Thyroid gland (tissue), 4 donors: ENCODE measurements at places on chromosomes 1 and 21. TPM values are rescaled to one million over a fixed set of nuclear protein-coding genes. Genes with fewer than 3 reads are reported as not detected.

- no peak for DNase-seq
These were observed 8.8 kb upstream of the ZBTB48 start for GRCh38 chr1:6570987-6571386.

GRCh38 chr1:119651133-119651532 is 3.1 kb upstream of the ZNF697 start:
- no peak for DNase-seq

LDLRAP1 gene
- total RNA-seq, result 40.9 TPM

- DNase-seq, result peak; percentile 81
These were observed 14.9 kb downstream of the MAP7D1 start for GRCh38 chr1:36170643-36171412.

DNA sequence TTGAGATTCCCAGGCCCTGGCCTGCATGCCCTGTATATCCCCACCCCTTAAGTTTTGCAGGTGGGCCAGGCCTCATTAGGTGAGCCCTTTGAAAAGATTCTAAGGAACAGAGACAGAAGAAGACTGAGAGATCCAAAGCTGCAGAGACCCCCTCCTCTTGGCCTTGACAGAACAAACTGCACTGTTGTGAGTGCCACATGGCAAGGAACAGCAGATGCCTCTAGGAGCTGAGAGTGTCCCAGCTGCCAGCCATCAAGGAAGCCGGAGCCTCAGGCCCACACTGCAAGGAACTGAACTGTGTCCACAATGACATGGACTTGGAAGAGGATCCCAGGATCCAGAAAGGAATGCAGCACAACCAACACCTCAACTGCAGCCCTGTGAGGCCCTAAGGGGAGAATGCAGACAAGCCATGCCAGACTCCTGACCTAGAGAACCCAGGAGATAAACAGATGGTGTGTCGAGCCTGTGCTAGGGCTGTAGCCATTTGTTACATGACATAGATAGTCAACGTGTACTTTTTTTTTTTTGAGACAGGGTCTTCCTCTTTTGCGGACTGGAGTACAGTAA is 182.7 kb downstream of the AJAP1 start:
- no peak for DNase-seq

CAMK1G gene
- not detected for total RNA-seq

DNA sequence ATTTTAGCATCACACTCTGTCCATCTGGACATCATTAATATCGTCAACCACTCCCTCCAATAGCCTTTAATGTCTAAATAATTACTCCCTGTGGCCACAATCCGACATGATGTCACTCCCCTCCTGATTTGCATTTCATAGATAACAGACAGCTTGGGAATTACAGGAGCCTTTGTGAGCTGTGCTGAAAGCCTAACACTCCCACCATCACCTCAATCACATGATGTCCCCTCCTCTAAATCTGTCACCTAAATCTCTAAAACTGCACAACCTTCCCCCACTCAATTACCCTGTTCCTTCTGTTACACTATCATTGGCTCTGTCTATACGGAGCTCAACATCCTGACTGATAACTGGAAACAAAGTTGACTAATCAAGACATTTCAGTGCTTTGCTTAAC is 14.3 kb downstream of the NHLH2 start:
- no peak for DNase-seq

DNA sequence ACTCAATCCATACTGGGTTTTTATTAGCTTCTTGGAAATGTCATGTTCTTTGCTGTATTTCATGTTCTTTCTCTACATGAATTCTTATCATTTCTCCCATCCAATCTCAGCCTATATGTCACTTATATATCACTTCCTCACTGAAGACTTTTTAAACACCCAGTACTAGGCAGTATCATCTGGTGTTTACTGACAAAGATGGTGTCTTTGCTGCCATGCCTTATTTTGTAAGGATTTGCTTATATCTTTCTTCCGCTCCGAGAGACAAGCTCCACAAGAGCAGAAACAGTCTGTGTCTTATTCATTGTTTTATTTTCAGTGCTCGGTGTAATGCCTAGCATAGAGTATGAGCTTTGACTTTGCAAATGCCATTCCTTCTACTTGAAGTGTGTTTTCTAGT is 30.2 kb downstream of the F13B start:
- no peak for DNase-seq

DNA sequence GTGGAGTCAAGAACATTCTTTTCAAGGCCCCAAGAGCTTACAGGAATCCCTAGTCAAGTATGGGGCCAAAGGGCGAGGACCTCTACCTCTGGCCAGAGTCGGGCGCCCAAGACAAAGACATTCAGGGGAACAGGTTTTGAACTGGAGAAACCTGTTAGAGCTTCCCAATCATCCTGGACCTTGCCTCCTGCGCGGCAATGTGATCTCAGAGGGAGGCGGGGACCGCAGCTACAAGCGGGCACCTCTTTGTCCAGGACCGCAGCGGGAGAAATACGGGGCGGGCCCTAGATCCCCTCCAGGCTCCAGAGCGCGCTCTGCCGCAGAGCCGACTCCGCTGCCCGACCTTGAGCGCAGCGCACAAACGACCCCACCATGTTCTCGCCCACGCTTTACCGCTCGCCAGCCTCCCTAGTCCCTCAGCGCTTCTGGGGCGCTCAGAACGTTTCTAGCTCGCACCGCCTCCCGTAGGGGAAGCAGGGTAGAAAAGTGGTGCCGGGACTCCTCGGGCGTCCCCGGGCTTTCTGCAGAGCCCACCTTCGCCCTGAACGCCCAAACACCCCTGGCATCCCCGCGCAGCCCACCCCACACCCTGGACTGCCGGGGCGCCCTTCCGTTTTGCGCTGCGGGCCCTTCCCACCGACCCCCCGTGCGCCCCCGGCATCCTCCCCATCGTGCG is 28.1 kb downstream of the RABIF start:
- DNase-seq, result peak; percentile 56

DNA sequence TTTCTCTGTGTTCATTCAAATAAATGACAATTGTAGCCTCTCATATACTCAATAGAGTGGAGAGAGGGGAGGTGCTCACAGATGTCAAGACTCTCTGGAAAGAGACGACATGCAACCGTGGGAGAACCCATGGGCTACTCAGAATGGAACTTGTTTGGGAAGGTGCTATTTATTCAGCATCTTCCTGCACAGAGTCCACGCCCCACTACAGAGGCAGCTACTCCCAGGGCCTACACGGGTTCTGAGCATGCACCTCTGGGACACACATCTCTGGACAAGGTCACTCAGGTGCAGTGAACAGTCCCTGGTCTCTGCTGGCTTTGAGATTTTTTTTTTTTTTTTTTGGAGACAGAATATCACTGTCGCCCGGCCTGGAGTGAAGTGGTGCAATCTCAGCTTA is 64.1 kb downstream of the NID1 start:
- peak; percentile 65 for DNase-seq

DNA sequence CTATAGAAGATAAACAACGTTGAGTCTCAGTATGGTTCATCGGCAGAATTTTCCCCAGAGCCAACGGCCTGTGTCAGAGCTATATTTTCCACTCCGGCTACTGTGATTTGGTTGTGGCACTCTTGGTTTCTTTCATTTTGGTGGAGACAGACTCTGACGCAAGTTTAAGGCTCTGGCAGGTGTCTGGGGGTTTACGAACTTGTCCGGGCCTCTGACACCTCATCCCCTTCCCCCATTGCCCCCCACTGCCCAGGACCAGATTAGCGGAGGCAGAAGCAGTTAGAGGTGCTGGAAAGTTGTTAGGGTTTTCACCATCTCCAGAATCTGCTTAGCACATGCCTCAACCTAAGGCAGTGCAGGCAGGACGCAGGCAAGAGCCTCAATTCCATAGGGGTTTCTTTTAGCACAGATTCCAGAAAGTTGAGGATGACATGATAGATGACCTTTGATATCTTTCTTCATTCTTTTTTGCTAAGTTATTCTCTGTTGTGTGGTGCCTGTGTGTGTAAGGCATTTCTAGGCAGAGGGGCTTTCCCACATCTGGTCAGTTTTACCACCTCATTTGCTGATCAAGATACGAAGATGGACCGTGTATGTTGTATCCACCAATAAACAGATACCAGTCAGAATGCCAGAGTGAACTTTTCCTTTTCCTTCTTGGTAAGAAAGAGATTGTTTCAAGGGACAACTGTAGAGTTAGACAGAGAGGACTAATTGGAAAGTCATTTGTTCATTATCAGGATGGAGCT is 18.4 kb upstream of the IL10 start:
- DNase-seq, result no peak

VANGL2 gene
- 28.5 TPM for total RNA-seq

PLA2G2C gene
- total RNA-seq, result not detected

DNA sequence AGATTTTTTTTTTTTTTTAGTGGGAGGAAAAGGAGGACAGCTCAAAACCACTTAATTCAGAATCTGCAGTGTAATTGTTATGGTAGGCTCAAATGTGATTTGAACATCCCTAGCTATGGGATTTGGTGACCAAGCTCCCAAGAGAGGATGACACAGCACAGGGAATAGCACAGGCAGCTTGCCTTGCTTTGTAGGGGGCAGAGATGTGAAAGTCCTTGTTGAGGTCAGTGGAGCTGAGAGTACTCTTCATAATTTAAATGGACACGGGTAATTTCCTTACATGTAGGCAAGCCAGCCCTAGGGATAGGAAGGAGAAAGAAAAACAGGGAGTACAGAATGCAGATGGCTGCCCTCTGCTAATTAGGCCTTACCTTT is 3.2 kb upstream of the UCK2 start:
- DNase-seq, result no peak

PROX1 gene
- 36.9 TPM for total RNA-seq

RGS5 gene
- 532 TPM for total RNA-seq

CTTNBP2NL gene
- total RNA-seq, result 20.7 TPM

DNA sequence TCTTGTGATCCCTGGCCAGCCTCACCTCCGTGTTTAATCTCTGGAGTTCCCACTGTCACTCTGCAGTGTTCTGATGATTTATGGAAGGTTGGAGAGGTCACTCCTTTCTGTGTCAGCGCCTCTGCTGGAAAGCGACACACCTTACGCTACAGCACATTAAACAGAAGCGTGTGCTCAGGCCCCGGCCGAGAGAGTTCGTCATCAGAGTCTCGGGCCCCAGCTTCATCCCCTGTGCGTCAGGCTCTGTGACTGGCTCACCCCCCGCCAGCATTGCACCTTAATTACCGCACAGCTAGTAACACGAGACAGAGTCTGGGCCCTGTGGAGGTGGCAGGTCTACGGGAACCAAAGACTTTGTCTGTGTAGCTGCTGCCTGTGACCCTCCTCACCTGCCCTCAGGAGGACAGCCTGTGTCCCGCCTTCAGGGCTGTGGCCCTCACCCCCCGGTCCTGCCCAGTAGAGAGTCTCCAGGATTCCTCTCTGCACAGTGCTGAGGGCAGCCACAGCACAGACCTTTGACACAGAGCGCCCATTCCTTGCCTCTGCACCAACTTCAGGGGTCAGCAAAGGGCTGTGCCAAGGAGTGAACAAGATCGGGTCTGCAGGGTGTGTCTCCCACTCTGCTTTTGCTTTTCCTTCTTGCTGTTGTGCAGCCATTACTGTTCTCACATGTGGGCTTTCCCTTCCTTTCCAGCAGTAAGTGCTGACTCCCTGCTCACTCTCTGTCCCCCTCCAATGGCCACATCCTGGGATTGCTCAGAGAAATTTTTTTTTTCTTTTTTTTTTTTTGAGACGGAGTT is 157.6 kb downstream of the PGBD5 start:
- DNase-seq, result peak; percentile 44

DNA sequence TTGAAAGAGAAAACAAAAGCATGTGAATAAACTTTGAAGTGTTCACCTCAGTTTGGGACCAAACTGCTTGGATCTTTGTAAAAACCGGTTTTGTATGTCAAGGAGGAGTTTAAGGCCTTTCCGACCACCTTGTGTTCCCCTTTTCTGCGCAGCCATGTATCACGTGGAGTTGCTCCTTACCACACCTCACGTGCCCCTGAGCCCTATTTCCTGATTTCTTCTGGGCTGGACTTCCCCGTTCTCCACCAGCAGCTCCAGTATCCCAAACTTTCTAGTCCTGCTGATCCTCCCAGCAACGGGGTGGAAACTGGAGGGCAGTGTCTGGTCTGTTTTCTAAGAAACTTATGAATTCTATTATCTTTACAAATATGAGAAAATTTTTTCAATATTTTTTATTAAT is 1.6 kb upstream of the SH3D21 start:
- DNase-seq, result no peak

GRCh38 chr1:91724231-91724630 is 161.7 kb downstream of the TGFBR3 start:
- DNase-seq, result no peak

- DNase-seq, result peak; percentile 95
These were observed at the start of gene UBR4 for GRCh38 chr1:19209990-19210771. Gene UBR4, minus strand, starts transcription at chr1:19210266. Its CDS starts 18 bp downstream, at chr1:19210248.

DNA sequence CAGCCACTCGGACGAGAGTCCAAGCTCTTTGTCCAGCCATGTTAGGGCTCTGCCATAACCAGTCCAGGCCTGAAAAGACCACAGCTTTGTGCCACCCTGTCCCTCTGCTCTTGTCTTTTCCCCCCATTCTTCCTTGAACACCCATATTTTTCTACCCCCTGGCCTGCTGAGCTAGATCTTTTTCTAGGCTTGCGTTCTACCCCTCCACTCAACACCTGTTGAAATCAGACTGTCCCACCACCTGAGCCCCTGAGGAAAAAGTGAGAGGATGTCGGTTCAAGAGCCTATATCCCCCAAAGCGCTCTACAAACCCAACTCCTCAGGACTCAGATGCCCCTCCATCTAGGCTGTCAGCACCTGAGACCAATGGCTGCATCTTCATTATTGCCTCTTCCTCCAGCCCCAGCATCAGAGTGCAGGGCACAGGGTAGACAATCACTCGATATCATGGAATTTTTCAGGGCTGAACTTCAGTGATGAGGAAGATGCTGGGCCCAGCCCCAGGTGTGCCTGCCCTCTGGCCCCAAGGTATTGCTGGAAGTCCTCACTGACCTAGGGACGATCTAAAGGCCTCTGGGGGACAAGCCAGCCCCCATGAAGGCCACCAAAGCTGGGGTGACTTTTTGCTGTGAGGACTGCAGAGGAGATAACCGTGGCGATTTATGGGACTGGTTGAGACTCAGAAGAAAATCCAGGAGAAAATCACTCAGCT is 75.3 kb downstream of the CD247 start:
- DNase-seq, result no peak

BACE2 gene
- 59.0 TPM for total RNA-seq

- no peak for DNase-seq
These were observed 57.5 kb downstream of the BCL9 start for GRCh38 chr1:147598621-147599361.

DNA sequence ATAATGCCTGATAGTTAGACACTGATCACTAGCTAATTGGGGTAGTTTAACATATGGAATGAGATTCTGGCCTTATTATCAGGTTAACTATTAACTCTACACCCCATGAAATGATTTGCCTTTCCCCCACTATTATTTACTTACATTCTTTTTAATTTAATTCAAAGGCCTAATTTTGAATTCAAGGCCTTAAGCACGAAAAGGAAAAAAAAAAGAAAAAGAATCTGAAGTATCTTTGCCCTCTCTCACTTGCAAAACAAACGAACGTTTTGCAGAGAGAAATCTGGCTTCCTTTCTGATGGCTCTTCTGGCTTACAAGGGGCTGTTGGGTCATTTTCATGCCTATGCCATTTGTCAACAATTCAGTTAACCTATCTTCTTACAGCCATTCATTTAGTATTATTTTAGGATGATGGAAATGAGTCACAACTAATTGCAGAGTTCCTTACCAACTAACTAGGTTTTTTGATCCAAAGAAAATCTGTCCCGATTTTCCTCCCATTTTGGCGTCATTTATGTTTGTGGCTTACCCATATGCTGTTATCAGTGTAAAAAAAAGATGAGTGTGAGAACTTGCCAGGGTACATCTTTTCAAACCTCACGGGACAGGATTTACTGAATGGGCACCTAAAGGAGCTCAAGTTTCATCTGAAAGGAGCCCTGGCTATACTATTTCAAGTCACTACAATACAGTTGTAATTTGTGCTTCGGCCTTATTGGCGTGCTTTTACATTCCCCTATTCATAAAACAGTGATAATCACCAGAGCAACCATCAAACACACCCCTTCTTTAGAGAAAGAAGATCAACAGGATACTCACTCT is 1.9 kb upstream of the ERRFI1 start:
- no peak for DNase-seq

TMEM201 gene
- total RNA-seq, result 3.0 TPM

CGN gene
- total RNA-seq, result 14.9 TPM
